CD4-positive, alpha-beta T cell treated with Interleukin-21 for 1 hour (primary cell): ENCODE measurements at places on chromosomes 2 and 18.

GRCh38 chr2:196449083-196449482 lies 190.4 kb upstream of the CCDC150 start:
- no peak for DNase-seq

DNA sequence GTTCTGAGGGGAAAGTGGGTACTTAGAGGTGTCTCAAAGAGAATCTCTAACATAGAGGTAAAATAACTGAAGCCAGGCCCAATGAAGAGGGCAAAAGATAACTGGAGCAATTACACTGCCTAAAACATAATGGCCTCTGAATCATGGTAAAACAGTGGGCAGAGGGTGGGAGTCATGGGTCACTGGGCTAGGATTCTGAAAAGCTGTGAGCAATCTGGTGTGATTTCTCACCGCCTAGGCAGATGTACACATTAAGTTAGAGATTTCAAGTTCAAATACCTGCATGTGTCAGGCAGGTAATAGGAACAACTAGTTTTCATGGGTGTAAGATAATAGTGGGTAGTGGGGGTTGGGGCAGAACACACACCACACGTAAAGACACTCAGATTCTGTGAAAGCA lies 45.6 kb downstream of the INSIG2 start:
- DNase-seq = no peak

DNA sequence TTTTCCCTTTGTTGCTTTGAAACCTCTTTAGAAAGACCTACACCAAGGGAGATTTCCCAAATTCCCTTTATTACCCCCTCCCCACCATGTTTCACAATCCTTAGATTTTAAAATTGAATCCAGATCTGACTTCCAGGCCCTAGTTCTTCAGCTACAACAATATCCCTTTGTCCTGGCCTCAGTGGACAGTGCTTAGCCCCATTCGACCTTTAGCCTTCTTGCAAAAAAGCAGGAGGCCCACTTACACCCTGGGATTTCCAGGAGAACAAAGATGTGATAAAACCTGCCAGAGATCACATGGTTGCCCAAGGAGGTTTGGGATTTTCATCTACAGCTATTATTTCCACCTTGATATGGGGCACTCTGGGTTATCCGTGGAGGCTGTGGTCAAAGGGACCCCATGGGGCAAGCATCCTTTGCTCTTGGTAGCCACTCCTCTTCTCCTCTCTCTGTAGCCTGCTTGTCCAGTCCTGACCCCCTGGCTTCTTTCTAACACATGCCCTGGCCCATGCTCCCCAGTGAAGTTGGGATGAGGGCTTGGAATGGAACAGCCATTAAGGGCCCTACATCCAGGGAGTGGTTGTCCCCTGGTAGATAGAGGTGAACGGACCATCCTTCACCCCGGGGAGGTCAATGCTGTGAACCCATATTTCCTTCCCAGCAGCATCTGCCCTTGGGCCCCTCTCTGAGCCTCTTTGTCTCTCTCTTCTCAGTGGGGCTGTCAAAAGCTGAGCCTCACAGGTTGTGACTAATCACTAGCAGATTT lies 267.4 kb downstream of the DYSF start:
- no peak for DNase-seq

- DNase-seq = no peak
These were observed 74.6 kb downstream of the AFF3 start for GRCh38 chr2:100067784-100068183.

- DNase-seq = no peak
These were observed 360.0 kb upstream of the KCNJ3 start for GRCh38 chr2:154338352-154338967.

- no peak for DNase-seq
These were observed 105.0 kb downstream of the SMC6 start for GRCh38 chr2:17648581-17648980.

- DNase-seq = no peak
These were observed 52.6 kb upstream of the EMILIN2 start for GRCh38 chr18:2794159-2794558.

DNA sequence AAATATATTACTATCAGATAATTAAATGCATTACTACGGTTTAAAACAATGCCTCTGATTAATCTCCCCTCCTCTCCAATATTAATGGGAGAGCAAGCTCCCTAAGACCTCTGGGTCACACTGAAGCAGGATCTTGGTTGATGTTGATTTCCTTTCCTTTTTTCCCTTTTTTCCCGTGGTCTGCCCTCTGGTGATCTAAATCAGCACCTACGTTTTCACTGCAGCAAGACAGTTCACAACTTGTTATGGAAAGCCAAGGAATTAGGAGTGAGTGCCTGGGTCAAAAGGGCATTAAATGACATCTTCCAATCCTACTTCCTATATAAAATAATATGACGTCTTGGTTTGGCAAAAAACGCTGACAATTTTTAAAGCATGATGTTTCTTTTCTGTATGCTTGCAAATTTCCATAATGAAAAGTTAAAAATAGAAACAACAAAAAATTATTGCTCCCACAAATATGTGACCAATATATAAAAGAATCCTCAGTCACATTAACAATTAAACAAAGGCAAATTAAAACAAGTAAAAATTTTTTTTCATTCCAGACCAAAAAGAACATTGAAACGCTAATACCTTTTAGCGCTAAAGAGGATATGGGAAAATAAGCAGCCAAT lies 7.9 kb upstream of the CFAP36 start:
- DNase-seq = no peak

DNA sequence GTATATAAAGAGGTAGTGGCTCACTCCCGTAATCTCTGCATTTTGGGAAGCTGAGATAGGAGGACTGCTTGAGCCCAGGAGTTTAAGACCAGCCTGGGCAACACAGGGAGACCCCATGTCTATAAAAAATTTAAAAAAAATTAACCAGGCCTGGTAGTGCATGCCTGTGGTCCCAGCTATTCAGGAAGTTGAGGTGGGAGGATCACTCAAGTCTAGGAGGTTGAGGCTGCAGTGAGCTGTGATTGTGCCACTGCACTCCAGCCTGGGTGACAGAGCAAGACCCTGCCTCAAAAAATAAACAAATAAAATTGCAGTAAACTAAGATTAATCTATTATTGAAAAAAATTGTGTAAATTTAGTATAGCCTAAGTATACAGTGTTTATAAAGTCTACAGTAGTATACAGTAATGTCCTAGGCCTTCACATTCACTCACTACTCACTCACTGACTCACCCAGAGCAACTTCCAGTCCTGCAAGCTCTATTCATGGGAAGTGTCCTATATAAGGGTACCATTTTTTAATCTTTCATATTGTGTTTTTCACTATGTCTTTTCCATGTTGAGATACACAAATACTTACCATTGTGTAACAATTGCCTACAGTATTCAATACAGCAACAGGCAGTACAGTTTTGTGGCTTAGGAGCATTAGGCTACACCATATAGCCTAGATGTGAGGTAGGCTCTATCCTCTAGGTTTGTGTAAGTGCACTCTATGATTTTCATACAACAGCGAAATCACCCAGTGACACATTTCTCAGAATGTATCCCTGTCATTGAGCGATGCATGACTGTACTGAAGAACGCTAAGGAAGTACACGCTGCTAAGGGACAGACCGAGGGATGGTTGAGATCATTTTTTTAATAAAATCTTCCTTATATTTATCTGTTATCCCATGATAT lies 10.4 kb upstream of the MAP4K3 start:
- no peak for DNase-seq

- no peak for DNase-seq
These were observed 140.0 kb downstream of the MC4R start for GRCh38 chr18:60232541-60232940.

GRCh38 chr2:146870691-146871090 lies 974.1 kb upstream of the ACVR2A start:
- DNase-seq = no peak

DNA sequence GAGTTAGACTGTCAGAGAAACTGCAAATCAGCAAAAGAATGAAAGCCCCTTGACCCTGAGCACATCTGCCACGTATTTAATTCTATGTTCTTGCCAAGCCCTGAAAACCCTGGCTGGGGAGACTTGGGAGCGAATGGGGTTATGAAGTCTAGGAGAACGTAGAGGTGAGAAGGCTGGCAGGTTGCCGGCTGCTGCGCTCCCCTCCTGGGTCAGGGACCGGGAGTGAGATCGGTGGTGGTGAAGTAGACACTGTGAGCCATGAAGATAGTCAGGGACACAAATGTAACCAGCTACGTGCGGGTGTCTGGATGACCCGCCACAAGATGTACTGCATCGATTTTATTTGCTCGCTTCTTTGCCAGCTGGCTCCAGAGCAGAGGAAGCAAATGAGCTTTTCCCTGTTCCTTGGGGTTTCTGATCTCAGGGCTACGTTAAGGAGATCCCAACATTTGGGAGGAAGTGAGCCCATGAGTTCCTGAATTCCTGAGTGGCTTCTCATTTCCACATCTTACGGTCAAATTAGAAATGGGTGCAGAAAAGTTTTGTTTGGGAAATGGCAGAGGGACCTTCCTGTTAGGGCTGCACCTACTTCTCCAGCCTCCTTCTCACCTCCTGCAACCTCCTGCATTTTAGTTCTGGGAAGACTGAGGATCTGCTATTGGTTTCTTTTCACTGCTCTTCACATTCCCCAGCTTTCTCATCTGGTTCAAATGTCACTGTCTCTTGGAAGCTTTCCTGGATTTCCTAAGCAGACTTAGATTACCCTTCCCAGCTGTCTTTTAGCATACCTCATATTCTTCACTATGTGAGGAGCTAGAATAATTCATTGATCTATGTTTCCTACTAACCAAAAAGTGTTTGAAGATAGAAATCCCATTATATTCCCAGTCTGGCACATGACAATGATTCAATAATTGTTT lies 360.6 kb downstream of the ZNF521 start:
- DNase-seq = no peak

GRCh38 chr2:195333869-195334268 lies 323.2 kb upstream of the SLC39A10 start:
- no peak for DNase-seq

GRCh38 chr2:180004731-180005130 lies 2.4 kb downstream of the CWC22 start:
- DNase-seq = no peak

- no peak for DNase-seq
These were observed 603.6 kb upstream of the RAB6C start for GRCh38 chr2:129375632-129376425.

DNA sequence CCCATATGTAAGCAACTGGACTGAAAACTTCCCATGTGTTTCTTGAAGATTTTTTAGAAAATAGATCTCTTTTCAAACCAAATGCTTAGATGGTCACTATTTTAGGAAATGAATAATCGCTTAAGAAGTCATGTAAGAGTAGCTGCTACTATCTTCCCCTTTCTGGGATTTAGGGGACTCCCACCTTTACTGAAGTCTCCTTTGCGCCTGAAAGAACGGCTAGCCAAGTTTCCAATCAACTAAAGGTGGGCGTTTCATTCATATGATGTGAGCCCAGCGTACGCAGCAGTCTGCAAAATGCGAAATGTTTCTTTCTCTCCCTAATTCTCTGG lies 1.1 kb downstream of the DIPK1C start:
- DNase-seq = no peak

GRCh38 chr2:139850254-139850890 lies 1070.2 kb upstream of the NXPH2 start:
- DNase-seq = no peak

DNA sequence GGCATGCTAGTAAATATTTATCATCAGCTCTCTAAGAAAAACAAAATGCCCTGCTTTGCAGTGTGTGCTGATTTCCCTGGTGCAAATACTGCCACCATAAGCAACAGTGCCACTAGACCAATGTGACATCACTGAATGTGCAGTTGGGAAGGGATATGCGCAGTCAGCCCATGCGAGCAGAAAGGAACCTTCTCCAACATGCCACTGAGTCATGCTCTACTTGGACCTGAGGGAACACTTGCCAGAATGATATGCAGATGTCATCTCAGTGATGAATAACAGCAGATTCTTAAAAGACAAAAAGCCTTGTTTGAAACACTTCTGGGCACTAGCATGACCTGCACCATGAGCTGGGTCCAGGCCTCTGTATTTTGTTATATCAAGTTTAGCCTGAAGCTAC lies 55.3 kb upstream of the REL start:
- no peak for DNase-seq

GRCh38 chr2:238847841-238848690 lies at the start of gene TWIST2:
TSS of gene TWIST2 (plus strand) at chr2:238848085. CDS start at chr2:238848216, 131 bp downstream.
- no peak for DNase-seq

DNA sequence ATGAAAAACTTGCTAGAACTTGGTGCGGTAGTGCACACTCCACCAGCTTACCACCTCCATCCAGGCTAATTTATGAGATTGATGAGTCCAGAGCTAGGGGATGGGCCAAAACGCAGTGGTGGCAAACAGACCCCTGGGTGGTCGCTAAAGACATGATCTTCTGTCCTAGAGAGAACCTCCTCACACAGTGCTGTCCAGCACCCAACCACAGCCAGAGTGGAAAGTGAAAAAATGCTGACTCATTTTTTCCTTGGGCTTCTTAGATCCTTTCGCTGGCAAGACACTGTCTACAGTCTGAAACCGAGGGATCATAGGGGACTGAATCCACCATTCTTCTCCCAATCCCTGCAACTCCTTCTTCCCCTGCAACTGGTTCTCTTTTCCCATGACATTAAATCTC lies 4.1 kb downstream of the ANTXR1 start:
- DNase-seq = no peak

DNA sequence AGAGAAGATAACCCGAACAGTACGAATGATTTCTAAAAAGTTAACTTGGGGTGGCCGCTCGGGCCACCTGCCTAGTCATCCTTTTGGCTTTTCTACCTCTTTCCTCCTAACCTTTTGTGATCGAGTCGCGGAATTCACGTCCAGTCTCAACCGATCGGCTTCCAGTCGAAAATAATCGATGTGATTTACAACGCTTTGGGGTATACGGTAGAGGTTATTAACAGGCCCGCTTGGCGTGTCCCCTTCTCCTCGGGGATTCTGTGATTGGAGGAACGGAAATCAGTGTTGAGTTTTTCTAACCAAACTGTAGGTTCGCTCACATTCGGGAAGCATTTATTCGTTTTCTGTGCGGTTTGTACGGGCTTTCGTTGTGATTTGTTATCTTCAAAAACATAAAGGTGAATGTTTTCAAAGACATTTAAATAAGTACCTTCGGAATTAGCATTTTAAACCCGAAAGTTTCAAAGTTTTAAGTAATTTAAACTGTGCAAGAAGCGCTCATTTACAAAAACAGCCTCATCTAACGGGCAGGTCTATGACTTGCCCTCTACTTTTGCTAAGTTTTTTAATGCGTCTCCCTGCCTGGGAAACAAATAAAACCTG lies 588 bp upstream of the FOXI3 start:
- DNase-seq = no peak

GRCh38 chr2:118123561-118124232 lies 35.4 kb downstream of the INSIG2 start:
- DNase-seq = no peak

- no peak for DNase-seq
These were observed 40.0 kb downstream of the ITGA6 start for GRCh38 chr2:172467382-172467781.
